ENCODE measurements at places on chromosomes 2 and 18.

DNA sequence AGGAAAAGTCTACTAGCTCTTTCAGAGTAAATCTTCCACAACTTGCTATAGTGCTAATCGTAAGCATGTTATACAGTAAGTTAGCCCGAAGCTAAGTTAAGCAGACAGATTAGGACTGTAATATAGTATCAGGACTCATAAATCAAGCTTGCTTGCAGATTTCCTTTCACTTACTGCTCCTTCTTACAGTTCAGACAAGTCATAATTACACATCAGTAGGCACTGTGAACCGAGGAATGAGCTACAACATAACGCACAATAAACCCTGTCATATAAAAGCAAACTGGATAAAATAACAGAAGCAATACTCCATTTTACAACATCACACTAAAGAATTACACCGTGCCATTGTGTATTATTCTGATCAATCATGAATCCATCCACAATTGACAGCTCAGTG is 832.6 kb upstream of the ZEB2 start:
- DNase-seq = no peak

- DNase-seq = no peak
These were observed 112.9 kb upstream of the ZEB2 start for GRCh38 chr2:144632809-144633208.

DNA sequence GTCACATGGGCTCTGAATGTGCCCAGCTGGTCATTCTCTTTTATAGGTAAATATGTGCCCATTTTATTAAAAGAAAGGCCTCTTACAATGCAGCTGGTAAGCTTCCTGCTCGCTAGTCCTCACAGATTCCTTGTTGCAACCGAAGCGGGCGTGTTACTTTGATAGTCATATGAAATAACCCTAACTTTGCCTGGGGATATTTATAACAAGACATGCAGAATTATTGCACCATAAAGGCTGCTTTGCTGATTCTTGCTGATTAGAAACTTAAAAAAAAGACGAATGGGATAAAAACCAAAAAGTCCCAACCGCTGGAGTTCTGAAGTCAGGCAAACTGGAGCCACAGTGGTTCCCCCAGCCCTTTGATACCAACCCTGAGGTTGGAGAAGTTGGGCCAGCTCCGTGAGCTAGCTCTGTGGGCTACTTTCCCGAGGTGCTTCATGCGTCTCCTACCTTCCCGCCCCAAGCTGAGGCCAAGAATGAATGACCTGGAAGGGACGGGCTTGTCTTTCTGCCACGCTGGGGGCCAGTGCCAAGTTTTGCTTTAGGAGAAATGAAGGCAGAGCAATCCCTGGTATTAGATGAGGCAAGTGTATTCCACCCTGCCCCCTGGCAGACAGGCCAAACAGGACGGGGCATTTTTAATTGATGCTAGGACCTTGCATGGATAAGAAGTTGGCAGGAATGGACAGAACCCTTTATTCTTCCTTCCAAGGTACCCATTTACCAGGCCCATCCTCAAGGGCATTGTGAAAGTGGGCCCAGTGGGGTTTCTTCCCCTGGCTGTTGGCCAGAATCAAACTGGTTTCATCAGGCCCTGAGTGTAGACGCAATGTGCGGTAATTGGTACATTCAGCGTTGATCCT is 140.4 kb downstream of the KCTD1 start:
- no peak for DNase-seq

- no peak for DNase-seq
These were observed 8.6 kb upstream of the CRYBA2 start for GRCh38 chr2:219001577-219002394.

- DNase-seq = no peak
These were observed 387.8 kb downstream of the IRS1 start for GRCh38 chr2:226411727-226412360.

- no peak for DNase-seq
These were observed 26.6 kb downstream of the PTPN4 start for GRCh38 chr2:119786295-119786694.

GRCh38 chr2:19767899-19768298 is 133.9 kb downstream of the TTC32 start:
- DNase-seq = no peak

DNA sequence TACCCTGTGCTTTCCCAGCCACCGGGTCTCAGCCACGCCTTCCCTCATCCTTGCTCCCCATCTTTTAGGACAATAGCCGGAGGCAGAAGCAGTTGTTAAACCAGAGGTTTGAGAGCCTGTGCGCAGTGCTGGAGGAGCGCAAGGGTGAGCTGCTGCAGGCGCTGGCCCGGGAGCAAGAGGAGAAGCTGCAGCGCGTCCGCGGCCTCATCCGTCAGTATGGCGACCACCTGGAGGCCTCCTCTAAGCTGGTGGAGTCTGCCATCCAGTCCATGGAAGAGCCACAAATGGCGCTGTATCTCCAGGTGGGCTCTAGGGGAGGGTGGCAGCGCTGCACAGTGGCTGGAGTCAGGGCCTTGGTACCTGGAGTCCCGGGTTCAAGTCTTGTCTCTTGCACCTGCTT is 2.7 kb downstream of the UCN start:
- no peak for DNase-seq

GRCh38 chr2:100394111-100394641 is 23.3 kb downstream of the CHST10 start:
- DNase-seq = no peak

DNA sequence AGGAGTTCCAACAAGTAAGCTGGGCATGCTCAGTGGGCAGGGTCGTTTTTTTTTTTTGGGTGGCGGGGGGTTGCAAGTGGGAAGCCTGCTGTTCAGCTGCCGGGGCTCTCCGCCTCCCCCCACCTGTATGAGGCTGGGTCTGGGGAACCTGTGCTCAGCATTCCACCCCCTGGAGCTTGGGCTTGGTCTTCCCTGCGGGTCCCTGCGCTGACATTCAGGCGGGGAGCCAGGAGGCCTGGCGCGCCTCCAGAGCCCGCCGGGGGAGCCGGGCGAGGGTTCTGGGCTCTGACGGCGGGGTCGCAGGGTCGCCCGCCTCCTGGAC is 822 bp upstream of the GPD2 start:
- DNase-seq = no peak

- DNase-seq = no peak
These were observed 186.4 kb upstream of the LHCGR start for GRCh38 chr2:48941908-48942307.

- DNase-seq = no peak
These were observed 272.2 kb upstream of the ACVR2A start for GRCh38 chr2:147572622-147573021.

- no peak for DNase-seq
These were observed 48.5 kb downstream of the MBOAT2 start for GRCh38 chr2:8954990-8955389.

DNA sequence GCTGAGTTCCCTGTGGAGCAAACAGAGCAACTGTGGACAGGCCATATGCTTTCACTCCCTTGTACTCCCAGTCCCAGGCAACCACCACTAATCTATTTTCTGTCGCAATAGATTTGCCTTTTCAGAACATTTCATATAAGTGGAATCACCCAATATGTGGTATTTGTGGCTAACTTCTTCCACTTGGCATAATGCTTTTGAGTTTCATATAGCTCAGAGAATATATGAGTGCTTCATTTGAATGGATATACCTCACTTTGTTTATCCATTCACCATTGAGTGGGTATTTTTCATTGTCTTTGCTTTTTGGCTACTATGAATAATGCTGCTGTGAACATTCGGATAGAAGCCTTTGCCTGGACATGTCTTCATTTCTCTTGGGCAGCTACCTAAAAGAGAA is 151.9 kb downstream of the CERS6 start:
- DNase-seq = no peak

DNA sequence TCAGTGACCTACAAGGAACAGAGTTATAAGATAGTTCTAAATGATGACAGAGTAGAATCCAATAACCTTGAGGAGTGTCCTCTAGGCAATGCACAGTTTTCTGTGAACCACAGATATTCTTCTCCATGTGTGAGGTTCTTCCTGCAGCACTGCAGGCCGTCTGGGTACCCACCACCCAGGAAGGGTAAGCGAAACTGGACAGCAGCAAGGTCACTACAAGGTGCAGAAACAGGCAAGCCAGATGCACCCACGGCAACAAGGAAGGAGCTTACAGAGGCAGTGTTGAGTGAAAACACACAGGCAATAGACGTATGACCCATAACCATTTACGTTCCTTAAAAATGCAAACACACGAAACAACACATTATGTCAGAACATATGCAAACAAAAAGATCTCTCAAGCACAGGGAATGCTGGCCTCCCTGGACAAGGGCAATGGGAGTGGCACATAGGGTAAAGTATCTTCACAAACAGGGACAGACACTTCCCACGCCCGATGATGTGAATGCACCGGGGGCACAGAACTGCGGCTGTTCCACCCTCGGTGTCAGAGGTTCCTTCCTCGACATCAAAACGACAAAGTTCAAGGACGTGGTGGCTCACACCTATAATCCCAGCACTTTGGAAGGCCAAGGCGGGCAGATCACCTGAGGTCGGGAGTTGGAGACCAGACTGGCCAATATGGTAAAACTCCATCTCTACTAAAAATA is 84.1 kb downstream of the NDUFA10 start:
- no peak for DNase-seq

GRCh38 chr18:54215069-54215468 is 9.4 kb downstream of the MBD2 start:
- DNase-seq = no peak

- DNase-seq = no peak
These were observed 58.3 kb upstream of the MAPRE3 start for GRCh38 chr2:26911911-26912861.

DNA sequence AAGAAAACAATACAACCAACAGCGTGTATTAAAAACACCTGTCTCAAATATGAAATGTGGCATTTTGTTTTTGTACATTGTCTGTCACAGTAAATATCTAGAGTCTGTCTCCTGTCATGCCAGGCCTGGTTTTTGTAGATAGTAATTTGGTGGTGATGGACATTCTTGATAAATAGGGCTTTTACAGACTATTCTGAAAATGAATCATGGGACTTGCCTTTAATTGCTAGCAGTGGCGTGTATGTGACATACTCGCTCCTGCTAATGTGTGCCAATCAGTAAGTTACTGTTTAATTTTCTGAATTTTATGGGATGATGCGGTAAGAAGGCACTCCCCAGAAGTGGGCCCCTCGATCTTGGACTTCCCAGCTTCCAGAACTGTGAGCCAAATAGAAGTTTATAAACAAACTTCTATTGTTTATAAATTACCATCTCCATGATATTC is 83.7 kb downstream of the TANC1 start:
- DNase-seq = no peak

DNA sequence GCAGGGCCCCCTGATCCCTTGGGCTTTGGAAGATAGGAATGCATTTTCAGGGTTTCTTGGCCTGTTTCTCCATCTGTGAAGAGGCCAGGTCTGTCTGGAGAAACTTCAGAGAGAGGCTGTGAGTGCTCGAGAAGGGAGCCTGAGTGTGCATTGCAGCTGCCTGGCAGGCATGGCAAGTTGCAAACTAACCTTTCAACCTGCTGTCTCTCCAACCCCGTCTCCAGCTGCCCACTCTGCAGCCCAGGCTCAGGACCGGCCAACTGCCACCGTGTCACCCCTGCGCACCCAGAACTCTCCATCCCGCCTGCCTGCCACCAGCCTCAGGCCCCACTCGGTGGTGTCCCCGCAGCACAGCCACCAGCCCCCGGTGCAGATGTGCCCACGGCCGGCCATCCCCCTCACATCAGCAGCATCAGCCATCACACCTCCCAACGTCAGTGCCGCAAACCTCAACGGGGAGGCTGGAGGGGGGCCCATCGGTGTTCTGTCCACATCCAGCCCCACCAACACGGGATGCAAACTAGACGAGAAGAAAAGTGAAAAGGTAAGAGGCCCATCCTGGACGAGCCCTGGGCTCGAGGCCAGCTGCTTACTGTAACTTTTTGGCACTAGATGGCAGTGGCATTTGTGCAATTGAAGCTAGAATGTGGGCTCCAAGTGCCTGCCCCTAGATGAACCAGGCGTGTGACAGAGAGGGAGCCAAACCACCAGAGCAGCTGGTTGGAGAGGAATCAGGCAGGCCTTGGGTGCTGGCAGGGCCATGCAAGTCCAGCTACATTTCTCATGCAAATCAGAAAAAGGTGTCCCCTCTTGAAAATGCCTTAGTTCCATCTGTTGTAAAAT is 164.6 kb downstream of the SEPTIN10 start:
- no peak for DNase-seq

DNA sequence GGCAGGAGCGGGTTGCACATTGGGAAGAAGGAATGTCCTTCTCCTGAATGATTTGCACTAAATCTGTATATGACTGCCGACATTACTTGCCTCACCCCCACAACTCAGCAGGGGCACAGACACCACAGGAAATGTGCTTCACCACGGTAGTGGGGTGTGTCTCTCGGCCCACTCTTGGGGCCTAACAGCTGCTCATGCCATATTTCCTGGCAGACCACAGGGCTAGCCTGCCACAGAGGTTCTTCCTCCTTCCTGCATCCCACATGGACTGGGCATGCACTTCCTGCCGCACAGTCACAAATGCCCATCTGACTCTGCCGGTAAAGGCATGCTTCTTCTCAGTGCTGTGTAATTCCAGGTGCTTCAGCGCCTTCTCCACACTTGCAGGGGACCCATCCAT is 10.3 kb upstream of the PAPOLG start:
- DNase-seq = no peak

- peak; percentile 22 for DNase-seq
These were observed 111.0 kb downstream of the B3GNT2 start for GRCh38 chr2:62306751-62307468.

- no peak for DNase-seq
These were observed 12.1 kb upstream of the YES1 start for GRCh38 chr18:824179-824578.

GRCh38 chr2:207423886-207424285 is 105.9 kb upstream of the CREB1 start:
- peak; percentile 84 for DNase-seq

GRCh38 chr2:99338029-99338585 is 918 bp downstream of the EIF5B start:
- DNase-seq = no peak

GRCh38 chr2:39743269-39743776 is 35.7 kb downstream of the THUMPD2 start:
- no peak for DNase-seq

DNA sequence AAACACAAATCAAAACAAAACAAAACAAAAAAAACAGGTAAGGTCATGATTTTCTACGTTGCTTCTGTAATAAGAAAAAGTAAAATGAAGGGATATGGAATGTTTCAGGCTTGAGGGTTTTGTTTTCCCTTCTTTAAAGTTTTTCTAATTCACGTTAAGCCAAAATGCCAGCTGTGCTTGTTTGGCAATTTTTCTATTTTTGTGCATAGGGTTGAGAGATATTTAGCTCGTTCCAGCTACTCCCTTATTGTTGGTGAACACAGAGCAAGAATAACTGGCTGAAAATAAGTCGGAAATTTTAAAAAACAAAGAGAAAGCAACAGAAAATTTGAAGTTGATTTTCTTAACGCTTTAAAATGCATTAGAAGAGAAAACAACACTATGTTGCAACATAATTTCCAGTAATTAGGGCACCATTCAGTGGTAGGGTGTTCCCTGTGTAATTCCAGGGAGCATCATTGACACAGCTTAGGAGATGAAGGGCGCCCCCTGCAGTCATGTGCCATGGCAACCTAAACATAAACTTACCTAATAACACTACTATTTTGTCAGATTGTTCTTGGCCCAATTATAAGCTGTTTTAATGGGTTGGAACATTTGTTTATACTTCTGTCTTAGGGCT is 99.5 kb downstream of the DTNA start:
- DNase-seq = no peak

- DNase-seq = no peak
These were observed 38.4 kb upstream of the BIN1 start for GRCh38 chr2:127145280-127145895.
